ENCODE measurements at places on chromosomes 16 and 17. TPM values are rescaled to one million over a fixed set of nuclear protein-coding genes. Genes with fewer than 3 reads are reported as not detected.

The SMG6 gene
- 22.1 TPM for total RNA-seq

The NEURL4 gene
- total RNA-seq = 31.9 TPM

The OTOA gene
- 0.11 TPM for total RNA-seq

The NKD1 gene
- 1.5 TPM for total RNA-seq

The MT1F gene
- total RNA-seq = 0.85 TPM

The DHRS7C gene
- 3.1 TPM for total RNA-seq

The TBC1D26 gene
- not detected for total RNA-seq

The KIF18B gene
- total RNA-seq = 0.49 TPM

The LGALS9 gene
- 15.2 TPM for total RNA-seq

The METTL16 gene
- 20.8 TPM for total RNA-seq

All from left ventricle myocardium inferior (tissue), 1 donor.